CD4-positive, CD25-positive, alpha-beta regulatory T cell (primary cell): ENCODE measurements at places on chromosomes 7 and 10. TPM values are rescaled to one million over a fixed set of nuclear protein-coding genes. Genes with fewer than 3 reads are reported as not detected.

Gene AKR1C1
- total RNA-seq, result 1.4 TPM

Gene LEP
- not detected for total RNA-seq

Gene PTF1A
- not detected for total RNA-seq

Gene SFXN2
- total RNA-seq, result 9.9 TPM

Gene RNF32
- 0.81 TPM for total RNA-seq

Gene CDNF
- 1.7 TPM for total RNA-seq

DNA sequence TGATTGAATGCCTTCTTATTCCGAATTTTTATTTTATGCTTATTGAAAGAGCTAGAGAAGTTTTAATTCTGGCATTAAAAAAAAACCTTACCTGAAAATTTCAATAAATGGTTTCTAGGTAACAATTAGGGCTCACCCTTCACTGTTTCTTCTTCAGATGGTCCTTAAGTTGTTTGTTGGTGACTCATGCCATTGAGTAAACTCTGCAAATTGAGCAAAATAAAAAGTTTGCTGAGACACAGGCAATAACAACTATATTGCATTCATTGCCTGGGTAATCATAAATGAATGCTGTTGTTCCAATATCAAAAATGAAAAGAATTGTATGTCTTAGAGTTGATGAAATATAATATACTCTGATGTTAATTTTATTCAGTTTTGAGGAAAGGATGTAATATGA is 300.3 kb downstream of the CDK14 start:
- H3K4me3 ChIP-seq, result no peak overlapping the region
- no peak overlapping the region for H3K27ac ChIP-seq
- DNase-seq, result no peak
- H3K4me1 ChIP-seq, result no peaks in the 10 kb centered on the region

- no peaks in the 10 kb centered on the region for H3K27me3 ChIP-seq
- H3K4me1 ChIP-seq, result no peaks in the 10 kb centered on the region
Measured at GRCh38 chr7:158898025-158898424, 41.7 kb downstream of the DYNC2I1 start.

GRCh38 chr10:69088801-69089501 is 1.0 kb downstream of the SRGN start:
- peak overlapping the region; percentile 99 for H3K27ac ChIP-seq
- peaks cover 47% of the 10 kb centered on the region for H3K4me1 ChIP-seq
- DNase-seq, result peak; percentile 89
- H3K4me3 ChIP-seq, result peak overlapping the region; percentile 100
- H3K27me3 ChIP-seq, result no peaks in the 10 kb centered on the region

- no peak overlapping the region for H3K27ac ChIP-seq
- no peaks in the 10 kb centered on the region for H3K4me1 ChIP-seq
- no peak for DNase-seq
- no peak overlapping the region for H3K4me3 ChIP-seq
Measured at GRCh38 chr10:343231-344220, 208.3 kb downstream of the ZMYND11 start.

- H3K27ac ChIP-seq, result no peak overlapping the region
- peak overlapping the region; percentile 43 for H3K4me3 ChIP-seq
- H3K27me3 ChIP-seq, result no peaks in the 10 kb centered on the region
- DNase-seq, result peak; percentile 72
- no peaks in the 10 kb centered on the region for H3K4me1 ChIP-seq
- no peaks in the 10 kb centered on the region for H3K36me3 ChIP-seq
Measured at GRCh38 chr7:106598663-106599342, 62.2 kb downstream of the CCDC71L start.

- H3K36me3 ChIP-seq, result no peaks in the 10 kb centered on the region
- DNase-seq, result no peak
- no peaks in the 10 kb centered on the region for H3K27me3 ChIP-seq
- no peaks in the 10 kb centered on the region for H3K4me1 ChIP-seq
- H3K4me3 ChIP-seq, result no peak overlapping the region
- H3K27ac ChIP-seq, result no peak overlapping the region
Measured at GRCh38 chr10:77391605-77392235, 245.9 kb downstream of the KCNMA1 start.

DNA sequence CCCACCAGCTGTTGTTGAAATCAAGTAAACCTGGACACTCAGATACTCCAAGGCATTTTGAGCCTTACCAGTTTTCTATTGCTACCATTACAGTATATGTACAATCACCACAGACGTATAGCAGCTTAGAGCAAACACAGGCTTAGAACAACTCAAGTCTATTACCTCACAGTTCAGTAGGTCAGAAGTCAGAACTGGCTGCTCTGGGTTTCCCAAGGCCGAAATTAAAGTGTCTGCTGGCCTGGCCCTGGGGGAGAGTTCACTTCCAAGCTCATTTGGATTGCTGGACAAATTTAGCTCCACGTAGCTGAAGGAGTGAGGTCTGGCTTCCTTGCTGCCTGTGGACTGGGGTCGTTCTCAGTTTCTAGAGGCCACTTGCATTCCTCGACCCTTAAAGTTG is 260.1 kb upstream of the LRRN3 start:
- no peak overlapping the region for H3K4me3 ChIP-seq
- no peaks in the 10 kb centered on the region for H3K36me3 ChIP-seq
- no peaks in the 10 kb centered on the region for H3K27me3 ChIP-seq
- no peak overlapping the region for H3K27ac ChIP-seq
- no peak for DNase-seq
- no peaks in the 10 kb centered on the region for H3K4me1 ChIP-seq

- no peak for DNase-seq
- H3K4me3 ChIP-seq, result no peak overlapping the region
- peaks cover 47% of the 10 kb centered on the region for H3K4me1 ChIP-seq
- no peaks in the 10 kb centered on the region for H3K36me3 ChIP-seq
Measured at GRCh38 chr10:7487528-7487927, 76.7 kb upstream of the SFMBT2 start.

DNA sequence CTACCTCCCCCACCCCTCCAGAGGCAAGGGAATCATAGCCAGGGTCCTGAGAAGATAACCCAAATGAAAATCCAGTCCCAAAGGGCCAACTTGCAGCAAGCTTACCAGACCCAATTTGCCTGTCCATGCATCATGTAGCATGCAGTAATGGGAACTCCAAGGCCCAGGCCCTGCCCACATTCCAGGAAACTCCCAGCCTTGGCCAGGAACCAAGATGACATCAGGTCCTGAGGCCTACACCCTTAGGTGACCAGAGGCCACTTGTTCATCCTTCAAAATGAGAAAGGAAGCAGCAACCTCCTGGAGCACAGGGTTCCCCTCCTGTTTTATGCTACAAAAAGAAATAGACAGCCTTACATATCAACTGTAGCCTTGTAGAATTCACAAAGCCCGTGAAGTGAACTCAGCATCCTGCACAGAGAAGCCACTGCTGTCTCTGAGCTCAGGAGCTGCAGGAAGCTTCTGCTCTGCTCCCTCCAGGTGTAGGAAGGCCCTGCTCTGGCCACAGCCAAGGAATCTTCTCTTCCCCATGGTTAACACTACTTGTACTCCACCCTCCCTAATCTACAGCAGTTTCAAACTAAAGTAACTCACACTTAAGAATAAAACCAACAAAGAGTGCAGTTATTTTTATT is 30.3 kb upstream of the GRB10 start:
- no peaks in the 10 kb centered on the region for H3K4me1 ChIP-seq
- H3K36me3 ChIP-seq, result no peaks in the 10 kb centered on the region
- no peak for DNase-seq
- H3K27me3 ChIP-seq, result no peaks in the 10 kb centered on the region
- H3K4me3 ChIP-seq, result no peak overlapping the region
- H3K27ac ChIP-seq, result no peak overlapping the region

GRCh38 chr10:91104193-91105041 is 116.0 kb upstream of the PCGF5 start:
- H3K36me3 ChIP-seq, result no peaks in the 10 kb centered on the region
- no peak for DNase-seq
- H3K4me1 ChIP-seq, result no peaks in the 10 kb centered on the region
- no peak overlapping the region for H3K4me3 ChIP-seq
- H3K27ac ChIP-seq, result no peak overlapping the region
- H3K27me3 ChIP-seq, result peaks cover 1% of the 10 kb centered on the region

GRCh38 chr10:63710703-63711102 is 189.5 kb downstream of the REEP3 start:
- no peak for DNase-seq
- no peaks in the 10 kb centered on the region for H3K36me3 ChIP-seq
- H3K27me3 ChIP-seq, result no peaks in the 10 kb centered on the region
- no peak overlapping the region for H3K27ac ChIP-seq

DNA sequence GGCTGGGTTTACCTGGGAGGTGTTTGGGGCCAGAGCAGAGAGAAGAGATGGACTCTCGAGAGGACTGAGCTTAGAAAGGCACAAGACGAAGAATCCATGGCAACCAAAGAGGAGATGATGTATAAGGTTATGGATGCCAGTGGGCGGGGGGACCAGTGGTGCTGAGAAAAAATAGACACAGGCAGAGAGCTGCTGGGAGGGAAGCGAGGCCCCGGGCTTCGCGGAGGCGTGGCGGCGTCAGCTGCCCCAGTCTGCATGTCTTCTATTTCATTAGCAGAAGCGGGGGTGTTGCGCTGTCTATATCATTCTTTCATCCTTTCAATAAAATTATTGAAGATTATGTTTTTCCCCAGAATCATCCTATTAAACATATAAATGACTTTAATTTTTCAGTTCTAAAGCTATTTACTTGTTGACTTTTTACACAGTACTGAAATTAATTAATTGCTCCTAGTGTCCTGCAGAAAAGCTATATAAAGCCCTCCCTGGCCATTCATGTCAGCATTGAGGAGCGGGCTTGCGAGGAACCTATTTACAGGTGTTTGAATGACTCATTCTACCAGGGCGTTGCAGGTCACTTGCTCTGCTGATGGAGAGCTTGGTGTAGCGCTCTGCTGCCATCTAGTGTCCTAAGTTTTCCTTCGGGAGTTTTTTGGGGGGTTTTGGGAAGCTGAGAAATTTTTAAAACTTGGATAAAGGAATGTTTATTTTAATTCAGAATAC is 42.9 kb upstream of the BHLHA15 start:
- H3K36me3 ChIP-seq, result peaks cover 21% of the 10 kb centered on the region
- no peaks in the 10 kb centered on the region for H3K4me1 ChIP-seq
- no peak overlapping the region for H3K27ac ChIP-seq
- H3K4me3 ChIP-seq, result no peak overlapping the region
- no peaks in the 10 kb centered on the region for H3K27me3 ChIP-seq

DNA sequence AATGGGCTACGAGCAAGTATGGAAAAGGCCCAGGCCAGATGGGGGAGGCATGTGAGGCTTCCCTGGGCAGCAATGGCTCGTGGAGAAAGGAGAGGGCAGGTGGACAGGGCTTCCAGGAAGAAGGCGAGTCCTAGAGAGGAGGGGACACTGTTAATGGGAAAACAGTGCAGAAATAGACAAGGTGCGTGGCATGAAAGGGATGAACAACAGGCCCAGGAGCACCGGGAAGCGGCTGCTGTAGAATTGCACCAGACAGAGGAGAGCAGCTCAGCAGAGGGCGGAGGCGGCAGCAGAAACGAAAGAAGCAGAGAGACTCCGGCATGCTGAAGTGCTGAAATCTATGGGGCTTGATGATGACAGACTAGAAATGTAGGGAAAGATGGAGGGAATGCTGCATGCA is 102.1 kb downstream of the PIP4K2A start:
- H3K4me1 ChIP-seq, result peaks cover 99% of the 10 kb centered on the region
- peak overlapping the region; percentile 91 for H3K27ac ChIP-seq
- no peak for DNase-seq
- H3K27me3 ChIP-seq, result no peaks in the 10 kb centered on the region
- peak overlapping the region; percentile 90 for H3K4me3 ChIP-seq
- peaks cover 27% of the 10 kb centered on the region for H3K36me3 ChIP-seq

GRCh38 chr10:32239769-32240168 is 107.2 kb downstream of the EPC1 start:
- no peak overlapping the region for H3K4me3 ChIP-seq
- no peaks in the 10 kb centered on the region for H3K27me3 ChIP-seq
- no peak overlapping the region for H3K27ac ChIP-seq
- H3K4me1 ChIP-seq, result no peaks in the 10 kb centered on the region

DNA sequence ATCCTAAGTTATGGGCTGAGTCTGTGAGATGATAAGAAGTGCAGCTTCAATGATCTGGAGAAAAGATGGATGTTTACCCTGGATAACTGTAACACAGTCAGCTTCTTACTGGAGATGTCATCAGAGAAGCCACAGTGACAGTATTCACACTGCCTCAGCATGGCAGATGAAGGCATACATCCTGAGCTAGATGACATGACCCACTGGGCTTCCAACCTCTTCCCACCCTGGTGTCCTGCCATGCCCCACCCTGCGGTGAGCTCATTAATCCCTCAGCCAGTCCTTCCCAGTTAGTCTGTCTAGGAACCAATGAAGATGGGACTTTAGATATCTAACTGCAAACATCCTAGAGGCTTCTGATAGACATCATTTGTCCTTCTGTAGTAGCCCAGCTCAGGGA is 213.8 kb downstream of the TAX1BP1 start:
- H3K36me3 ChIP-seq, result no peaks in the 10 kb centered on the region
- peaks cover 28% of the 10 kb centered on the region for H3K4me1 ChIP-seq
- DNase-seq, result no peak
- H3K27me3 ChIP-seq, result no peaks in the 10 kb centered on the region

GRCh38 chr10:1611936-1612550 is 125.3 kb downstream of the ADARB2 start:
- no peak overlapping the region for H3K27ac ChIP-seq
- no peak overlapping the region for H3K4me3 ChIP-seq
- H3K4me1 ChIP-seq, result no peaks in the 10 kb centered on the region
- H3K36me3 ChIP-seq, result no peaks in the 10 kb centered on the region
- H3K27me3 ChIP-seq, result no peaks in the 10 kb centered on the region

GRCh38 chr10:125116652-125117310 is 43.6 kb downstream of the CTBP2 start:
- DNase-seq, result no peak
- H3K27ac ChIP-seq, result no peak overlapping the region
- no peaks in the 10 kb centered on the region for H3K4me1 ChIP-seq
- H3K4me3 ChIP-seq, result no peak overlapping the region

DNA sequence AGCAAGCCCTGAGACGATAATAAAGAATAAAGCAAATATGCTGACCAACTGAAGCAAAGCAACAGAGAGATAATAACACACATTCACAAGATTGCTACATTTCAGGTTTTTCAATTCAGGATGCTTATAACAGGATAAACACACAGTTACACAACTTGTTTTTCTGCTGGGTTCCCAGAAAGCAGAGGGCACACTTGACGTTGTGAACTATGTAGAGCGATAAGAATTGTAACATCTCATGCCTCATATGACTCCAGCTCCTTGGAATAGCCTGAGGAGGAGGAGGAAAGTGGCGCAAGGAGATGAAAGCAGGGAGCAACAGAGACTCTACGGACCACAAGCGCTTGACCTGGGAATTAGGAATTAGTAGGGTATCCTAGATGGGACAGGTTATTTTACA is 201.7 kb downstream of the SKAP2 start:
- no peak overlapping the region for H3K27ac ChIP-seq
- H3K27me3 ChIP-seq, result no peaks in the 10 kb centered on the region
- DNase-seq, result no peak
- H3K36me3 ChIP-seq, result no peaks in the 10 kb centered on the region
- H3K4me1 ChIP-seq, result no peaks in the 10 kb centered on the region

- H3K4me3 ChIP-seq, result no peak overlapping the region
- no peaks in the 10 kb centered on the region for H3K27me3 ChIP-seq
- no peak overlapping the region for H3K27ac ChIP-seq
- H3K4me1 ChIP-seq, result no peaks in the 10 kb centered on the region
- DNase-seq, result no peak
Measured at GRCh38 chr10:97905276-97905675, 55.6 kb downstream of the GOLGA7B start.
